ENCODE measurements at places on chromosomes 12 and 14.

- DNase-seq, result no peak
These were observed 713.2 kb downstream of the FLRT2 start for GRCh38 chr14:86243158-86243557.

DNA sequence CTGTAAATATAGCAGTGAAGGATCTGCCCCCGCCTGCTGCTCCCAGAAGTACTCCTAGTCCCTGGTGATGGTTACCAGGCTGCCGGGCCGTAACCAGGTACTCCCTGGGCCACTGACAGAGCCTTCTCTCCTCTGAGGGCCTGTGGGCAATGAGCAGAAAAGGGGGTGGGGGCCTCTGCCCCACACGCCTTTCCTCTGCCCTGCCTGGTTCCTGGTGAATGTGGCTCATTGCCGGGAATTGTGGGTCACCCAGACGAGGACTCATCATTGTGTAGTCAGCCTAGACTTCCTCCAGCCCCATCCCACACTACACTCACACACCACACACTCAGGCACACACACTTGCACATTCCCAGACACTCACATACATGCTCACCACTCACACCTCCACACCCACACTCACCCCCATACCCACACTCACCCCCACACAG lies 35.7 kb upstream of the ACTN1 start:
- no peak for DNase-seq

GRCh38 chr12:73678335-73678734 lies 859.3 kb upstream of the ATXN7L3B start:
- no peak for DNase-seq

DNA sequence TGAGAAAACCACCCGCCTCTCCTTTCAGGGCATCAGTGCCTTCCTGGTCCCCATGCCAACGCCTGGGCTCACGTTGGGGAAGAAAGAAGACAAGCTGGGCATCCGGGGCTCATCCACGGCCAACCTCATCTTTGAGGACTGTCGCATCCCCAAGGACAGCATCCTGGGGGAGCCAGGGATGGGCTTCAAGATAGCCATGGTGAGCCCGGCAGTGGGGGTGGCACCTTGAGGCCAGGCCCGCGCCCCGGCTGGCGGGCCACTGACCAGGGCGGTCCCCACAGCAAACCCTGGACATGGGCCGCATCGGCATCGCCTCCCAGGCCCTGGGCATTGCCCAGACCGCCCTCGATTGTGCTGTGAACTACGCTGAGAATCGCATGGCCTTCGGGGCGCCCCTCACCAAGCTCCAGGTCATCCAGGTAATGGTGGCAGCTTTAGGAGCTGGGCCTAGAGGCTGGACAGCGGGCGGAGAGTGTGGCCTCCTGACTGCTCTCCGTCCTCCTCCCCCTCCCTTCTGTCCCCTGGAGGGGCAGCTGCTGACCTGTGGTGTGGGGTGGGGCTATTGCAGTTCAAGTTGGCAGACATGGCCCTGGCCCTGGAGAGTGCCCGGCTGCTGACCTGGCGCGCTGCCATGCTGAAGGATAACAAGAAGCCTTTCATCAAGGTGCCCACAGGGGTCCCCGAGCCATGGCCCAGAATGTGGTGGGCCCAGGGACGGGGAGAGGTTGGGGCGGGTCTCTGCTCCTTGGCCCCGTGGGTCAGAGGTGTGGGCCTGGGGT lies 12.8 kb downstream of the ACADS start:
- no peak for DNase-seq

- DNase-seq, result no peak
These were observed 38.3 kb downstream of the ATF7IP start for GRCh38 chr12:14403711-14404196.

- DNase-seq, result no peak
These were observed 25.9 kb upstream of the PNMA1 start for GRCh38 chr14:73739899-73740617.

GRCh38 chr14:64838656-64839055 lies 41.1 kb downstream of the SPTB start:
- no peak for DNase-seq

Data from activated naive CD4-positive, alpha-beta T cell treated with anti-CD3 and anti-CD28 coated beads, Interleukin-2, amount 10 ng/mL, durations not matched to agents 7 days and 5 days (primary cell).